GM12891 (cell line): ENCODE measurements at places on chromosomes 11 and 22.
A peak's percentile ranks its signal among the peaks of the same experiment; 100 is the strongest.

DNA sequence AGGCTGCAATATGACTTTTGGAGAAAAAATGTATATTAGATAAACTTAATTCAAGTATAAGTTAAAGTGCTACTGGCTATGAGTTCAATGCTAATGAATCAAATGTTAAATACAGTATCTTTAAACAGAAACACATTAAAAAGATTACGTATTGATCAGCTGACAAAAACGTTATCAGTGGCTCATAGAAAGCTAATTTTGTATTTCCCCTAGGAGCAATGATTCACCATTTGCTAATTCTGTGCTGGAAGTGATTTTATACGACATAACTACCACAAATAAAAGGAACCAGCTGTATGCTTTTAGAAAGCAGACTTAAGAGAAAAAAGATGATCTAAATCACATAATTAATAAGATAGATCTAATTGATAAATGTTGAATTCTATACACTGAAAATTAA, 43.6 kb downstream of the MRE11 start:
- DNase-seq = no peak

DNA sequence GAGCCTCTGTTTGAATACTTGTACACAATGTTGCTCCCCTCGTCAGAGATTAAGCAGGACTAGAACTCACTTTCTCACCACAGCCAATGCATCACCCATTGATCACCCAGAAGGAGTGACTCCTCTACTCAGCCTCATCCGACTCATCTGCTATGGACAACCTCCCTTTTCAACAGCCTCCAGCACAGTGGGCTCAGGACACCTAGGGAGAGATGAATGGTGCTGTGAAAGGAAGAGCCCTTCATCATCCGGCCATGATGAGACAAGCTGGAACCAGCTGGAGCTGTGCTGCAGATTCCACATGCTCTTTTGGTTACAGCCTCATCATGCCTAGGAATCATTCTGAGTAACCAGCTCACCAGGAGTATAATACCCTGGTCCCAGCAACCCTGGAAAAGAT, 15.5 kb downstream of the C11orf91 start:
- no peak for DNase-seq

GRCh38 chr11:48006301-48006992, 26.1 kb downstream of the PTPRJ start:
- DNase-seq = no peak

GRCh38 chr11:113732092-113732491, 26.0 kb upstream of the TMPRSS5 start:
- DNase-seq = no peak

- DNase-seq = no peak
Measured at GRCh38 chr11:103147627-103148026, 38.4 kb downstream of the DYNC2H1 start.

DNA sequence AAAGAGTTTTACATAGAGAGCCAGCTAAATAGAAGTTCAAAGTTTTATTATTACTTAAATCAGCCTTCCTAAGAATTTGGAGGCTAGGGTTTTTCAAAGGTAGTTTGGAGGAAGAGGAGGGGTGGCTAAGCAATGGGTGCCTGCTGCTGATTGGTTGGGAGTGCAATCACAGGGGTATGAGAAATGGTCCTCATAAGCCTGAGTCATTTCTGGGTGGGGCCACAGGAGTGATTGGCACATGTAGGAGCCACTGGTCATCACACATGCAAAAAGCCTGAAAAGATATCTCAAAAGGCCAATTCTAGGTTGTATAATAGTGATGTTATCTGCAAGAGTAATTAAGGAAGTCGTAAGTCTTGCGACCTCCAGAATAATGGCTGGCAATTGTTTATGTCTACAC, 12.9 kb downstream of the OR51L1 start:
- no peak for DNase-seq

- no peak for DNase-seq
Measured at GRCh38 chr11:111283945-111284481, 14.3 kb upstream of the POU2AF3 start.

- DNase-seq = peak; percentile 84
Measured at GRCh38 chr11:67437082-67437808, at the start of gene PTPRCAP. PTPRCAP (minus strand) TSS chr11:67437682; CDS start chr11:67437619, 63 bp downstream.

DNA sequence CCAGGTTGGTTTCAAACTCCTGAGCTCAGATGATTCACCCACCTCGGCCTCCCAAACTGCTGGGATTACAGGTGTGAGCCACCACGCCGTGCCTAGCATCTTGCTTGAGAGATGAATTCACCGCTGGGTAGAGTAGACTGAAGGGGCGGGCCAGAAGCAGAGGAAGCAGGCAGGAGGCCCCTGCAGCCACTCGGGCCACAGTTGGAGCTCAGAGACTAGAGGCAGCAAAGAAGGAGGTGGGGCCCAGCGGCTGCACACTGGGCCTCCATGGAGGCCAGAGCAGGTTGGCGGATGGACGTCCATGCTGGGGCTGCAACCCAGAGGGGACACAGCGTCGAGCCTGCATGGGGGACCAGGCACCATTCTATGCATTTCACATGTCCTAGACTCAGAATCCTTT, 88.4 kb upstream of the FGF3 start:
- DNase-seq = no peak

DNA sequence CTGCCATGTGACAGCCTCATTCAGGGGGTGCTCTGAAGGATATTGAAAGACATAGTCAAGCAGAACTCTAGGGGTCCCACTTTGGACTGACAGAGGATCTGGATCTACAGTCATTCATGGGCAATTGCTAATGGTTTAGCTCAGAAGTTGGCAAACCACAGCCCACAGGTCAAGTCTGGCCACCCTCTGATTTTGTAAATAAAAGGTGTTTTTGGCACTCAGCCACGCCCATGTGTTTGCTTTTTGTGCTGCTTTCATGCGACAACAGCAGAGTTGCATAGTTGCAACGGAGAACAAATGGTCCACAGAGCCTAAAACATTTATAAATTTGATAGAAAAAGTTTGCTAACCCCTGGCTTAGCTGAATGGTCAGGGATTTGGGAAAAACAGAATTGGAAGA, 41.7 kb downstream of the RPS6KA4 start:
- DNase-seq = no peak

DNA sequence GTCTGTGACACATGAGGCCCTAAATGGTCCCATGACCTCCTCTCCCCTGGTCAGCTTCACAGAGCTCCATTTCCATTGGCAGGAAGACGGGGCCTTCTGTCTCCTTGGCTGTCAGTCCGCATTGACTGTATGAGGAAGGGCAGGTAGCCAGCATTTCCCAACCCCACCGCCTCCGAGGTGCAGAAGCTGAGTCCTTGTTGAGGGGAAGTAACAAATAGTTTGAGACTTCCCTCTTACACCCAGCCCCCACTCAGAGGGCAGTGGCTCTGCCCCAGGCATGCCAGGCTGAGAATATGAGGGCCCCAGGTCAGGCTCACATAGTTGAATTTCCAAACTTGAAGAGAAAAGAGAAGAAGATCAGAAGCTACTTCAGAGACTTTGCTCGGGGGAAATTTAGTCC, 611.1 kb downstream of the BRD1 start:
- DNase-seq = no peak

DNA sequence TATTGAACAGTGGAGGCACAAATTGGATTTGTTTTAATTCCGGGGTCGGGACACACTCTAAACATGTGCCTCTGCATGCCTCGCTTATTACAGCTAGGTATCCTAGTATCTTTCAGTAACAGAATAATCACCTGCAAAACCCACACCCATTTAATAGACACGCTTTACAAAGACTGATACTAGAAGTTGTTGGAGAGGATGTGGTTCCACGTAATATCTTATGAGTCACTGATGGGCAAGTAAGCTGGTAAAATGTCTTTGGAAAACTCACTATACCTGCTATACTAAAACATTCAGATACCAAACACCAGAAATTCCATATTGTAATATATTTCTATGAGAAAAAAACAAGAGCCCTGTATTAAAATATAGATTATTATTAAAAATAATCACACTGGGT, 84.0 kb downstream of the GGTLC2 start:
- no peak for DNase-seq
